ENCODE measurements at places on chromosomes 11 and 22. TPM values are rescaled to one million over a fixed set of nuclear protein-coding genes. Genes with fewer than 3 reads are reported as not detected.

- DNase-seq: no peak
Measured at GRCh38 chr11:61963016-61963281, 4.5 kb downstream of the FTH1 start.

DNA sequence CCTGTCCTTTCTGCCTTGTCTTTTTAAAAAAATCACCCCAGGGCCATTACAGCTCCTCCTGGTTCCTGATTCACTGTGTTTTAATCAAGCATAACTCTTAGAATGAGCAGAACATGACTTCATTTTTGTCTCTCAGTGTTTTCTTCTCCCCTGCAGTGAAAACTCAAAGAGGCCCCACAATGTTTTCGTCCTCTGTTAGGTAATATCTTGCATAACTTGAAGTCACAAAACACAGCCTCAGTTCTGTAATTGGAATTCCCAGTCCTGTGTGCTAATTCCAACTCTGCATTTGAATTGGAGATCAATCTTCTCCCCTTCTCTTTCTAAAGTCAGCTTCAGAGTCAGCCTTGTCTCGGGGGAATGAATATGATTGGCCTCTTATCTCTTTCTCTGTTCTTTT lies 186.5 kb upstream of the NAV2 start:
- no peak for DNase-seq

DNAJB7 gene
- 0.32 TPM for polyA plus RNA-seq

- DNase-seq: no peak
Measured at GRCh38 chr22:29171721-29172120, 34.0 kb upstream of the EMID1 start.

All from right renal cortex interstitium (tissue), 3 donors.